ENCODE measurements at places on chromosomes 6 and 20. TPM values are rescaled to one million over a fixed set of nuclear protein-coding genes. Genes with fewer than 3 reads are reported as not detected.

DLK2 gene
- 1.3 TPM for total RNA-seq

- DNase-seq = no peak
- H3K4me1 ChIP-seq = peaks cover 16% of the 10 kb centered on the region
- no peaks in the 10 kb centered on the region for H3K36me3 ChIP-seq
Observed at GRCh38 chr6:144666781-144667180, 381.6 kb downstream of the UTRN start.

DNA sequence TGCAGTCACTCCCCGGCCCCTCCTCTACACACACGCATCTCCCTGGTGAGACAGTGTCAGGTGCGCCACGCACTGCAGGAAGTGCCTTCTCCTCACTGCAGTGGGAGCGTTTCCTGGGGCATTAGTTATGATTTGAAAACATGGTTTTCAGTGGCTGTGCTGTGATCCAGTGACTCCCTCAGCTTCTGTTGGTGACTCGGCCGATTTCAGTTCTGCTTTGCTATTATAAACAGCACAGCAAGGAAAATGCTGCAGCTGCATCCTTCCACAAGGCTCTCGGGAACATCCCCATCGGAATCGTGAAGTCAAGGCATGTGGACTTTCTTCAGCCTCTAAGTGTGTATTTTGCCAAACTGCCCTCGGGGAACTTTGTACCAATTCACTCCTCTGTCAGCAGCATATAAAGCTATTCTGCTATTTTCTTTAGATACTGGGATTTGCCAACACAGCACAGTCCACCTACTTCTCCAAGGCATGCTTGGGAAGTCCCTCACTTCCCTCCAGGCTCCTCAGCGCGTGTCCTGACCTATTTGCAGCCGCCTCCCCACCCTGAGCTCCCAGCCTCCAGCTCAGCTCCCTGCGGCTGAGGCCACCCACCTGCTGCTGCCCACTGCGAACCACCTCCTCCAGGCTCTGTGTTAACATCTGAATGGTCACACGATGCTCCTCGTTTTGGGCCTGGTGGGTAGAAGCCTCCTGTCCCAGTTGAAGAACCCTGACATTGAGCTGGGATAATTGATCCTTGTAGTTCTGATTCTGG, 54.5 kb downstream of the GINS1 start:
- DNase-seq = no peak
- no peaks in the 10 kb centered on the region for H3K27me3 ChIP-seq
- H3K4me3 ChIP-seq = no peak overlapping the region
- peaks cover 21% of the 10 kb centered on the region for H3K36me3 ChIP-seq
- no peaks in the 10 kb centered on the region for H3K4me1 ChIP-seq

DNA sequence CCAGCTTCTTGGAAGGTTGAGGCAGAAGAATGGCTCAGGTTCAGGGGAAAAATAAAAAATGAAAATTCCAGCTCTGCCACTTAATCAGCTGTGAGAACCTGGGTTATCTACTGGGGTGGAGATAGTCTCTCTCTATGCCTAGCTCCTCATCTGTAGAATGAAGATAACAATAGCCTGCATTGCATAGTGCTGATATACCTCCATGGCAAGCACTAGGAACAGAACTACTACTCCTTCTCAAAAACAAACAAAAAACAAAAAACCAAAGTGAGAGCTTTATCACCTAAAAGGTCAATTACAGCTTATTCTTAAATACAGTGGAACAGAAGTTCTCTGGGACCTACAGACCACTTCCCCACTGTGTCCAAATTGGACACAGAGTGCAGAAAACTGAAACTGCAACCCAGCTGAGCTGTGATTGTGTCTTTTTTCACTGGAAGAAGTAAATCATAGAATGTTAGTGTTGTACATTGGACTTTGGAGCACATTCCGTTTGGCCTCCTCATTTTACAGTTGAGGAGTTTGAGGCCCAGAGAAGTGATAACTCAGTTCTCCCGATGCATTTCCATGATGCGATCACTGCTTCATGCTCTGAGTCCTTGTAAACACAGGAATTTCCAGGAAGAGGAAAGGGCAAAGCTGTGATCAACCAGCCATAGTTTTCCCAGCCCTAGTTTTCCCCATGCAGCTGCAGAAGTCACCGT, 23.3 kb downstream of the MTFR2 start:
- no peak overlapping the region for H3K27ac ChIP-seq
- DNase-seq = no peak
- no peaks in the 10 kb centered on the region for H3K36me3 ChIP-seq
- H3K4me3 ChIP-seq = no peak overlapping the region
- no peaks in the 10 kb centered on the region for H3K27me3 ChIP-seq
- peaks cover 4% of the 10 kb centered on the region for H3K4me1 ChIP-seq

GRCh38 chr20:13260650-13261279, 39.7 kb downstream of the ISM1 start:
- H3K27me3 ChIP-seq = no peaks in the 10 kb centered on the region
- no peaks in the 10 kb centered on the region for H3K36me3 ChIP-seq
- H3K4me3 ChIP-seq = no peak overlapping the region
- peaks cover 24% of the 10 kb centered on the region for H3K4me1 ChIP-seq
- H3K27ac ChIP-seq = peak overlapping the region; percentile 13
- peak; percentile 50 for DNase-seq

TXLNB gene
- total RNA-seq = 0.17 TPM

DNA sequence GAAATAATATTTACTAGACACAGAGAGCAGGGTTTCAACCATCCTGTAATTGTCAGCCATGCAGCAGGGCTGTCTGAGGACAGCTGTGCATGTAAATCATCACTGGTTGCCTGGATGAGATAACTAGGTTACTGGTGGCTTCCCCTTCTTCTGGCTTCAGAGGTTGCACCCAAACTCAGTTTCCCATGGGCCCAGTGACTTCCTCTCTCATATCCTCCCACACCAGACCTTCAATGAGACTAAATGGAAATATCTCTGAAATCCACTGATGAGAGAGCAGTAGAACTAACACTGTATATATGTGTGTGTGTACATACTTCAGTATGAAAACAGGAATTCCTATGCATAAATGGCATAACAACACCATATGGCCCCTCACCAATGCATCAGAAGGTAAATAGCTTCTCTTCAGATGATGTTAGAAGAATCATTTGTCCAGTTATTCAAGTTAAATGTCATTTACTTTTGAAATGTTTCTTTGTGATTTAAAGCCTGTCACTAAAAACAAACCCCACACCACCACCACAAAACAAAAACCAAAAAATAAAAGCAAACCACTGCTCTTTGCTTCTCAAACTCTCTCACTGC, 51.0 kb upstream of the IL20RA start:
- H3K27me3 ChIP-seq = no peaks in the 10 kb centered on the region
- no peaks in the 10 kb centered on the region for H3K36me3 ChIP-seq
- H3K4me1 ChIP-seq = no peaks in the 10 kb centered on the region
- no peak overlapping the region for H3K27ac ChIP-seq

- no peak overlapping the region for H3K27ac ChIP-seq
- H3K36me3 ChIP-seq = no peaks in the 10 kb centered on the region
- no peaks in the 10 kb centered on the region for H3K4me1 ChIP-seq
- no peaks in the 10 kb centered on the region for H3K27me3 ChIP-seq
Observed at GRCh38 chr6:55943329-55943728, 67.9 kb upstream of the BMP5 start.
